ENCODE measurements at places on chromosomes 16 and 17.

GRCh38 chr17:42531455-42532354 is 4.3 kb upstream of the NAGLU start:
- DNase-seq = peak; percentile 75

DNA sequence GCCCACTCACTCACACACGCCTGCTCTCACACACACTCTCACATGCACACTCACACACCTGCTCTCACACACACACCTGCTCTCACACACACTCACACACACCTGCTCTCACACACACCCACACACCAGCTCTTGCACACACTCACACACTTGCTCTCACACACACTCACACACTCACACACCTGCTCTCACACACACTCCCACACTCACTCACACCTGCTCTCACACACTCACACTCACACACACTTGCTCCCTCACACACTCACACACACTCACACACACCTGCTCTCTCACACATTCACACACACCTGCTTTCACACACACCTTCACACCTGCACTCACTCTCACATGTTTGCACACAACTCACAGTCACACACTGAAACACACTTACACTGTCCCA is 4.0 kb downstream of the CD300H start:
- DNase-seq = no peak

DNA sequence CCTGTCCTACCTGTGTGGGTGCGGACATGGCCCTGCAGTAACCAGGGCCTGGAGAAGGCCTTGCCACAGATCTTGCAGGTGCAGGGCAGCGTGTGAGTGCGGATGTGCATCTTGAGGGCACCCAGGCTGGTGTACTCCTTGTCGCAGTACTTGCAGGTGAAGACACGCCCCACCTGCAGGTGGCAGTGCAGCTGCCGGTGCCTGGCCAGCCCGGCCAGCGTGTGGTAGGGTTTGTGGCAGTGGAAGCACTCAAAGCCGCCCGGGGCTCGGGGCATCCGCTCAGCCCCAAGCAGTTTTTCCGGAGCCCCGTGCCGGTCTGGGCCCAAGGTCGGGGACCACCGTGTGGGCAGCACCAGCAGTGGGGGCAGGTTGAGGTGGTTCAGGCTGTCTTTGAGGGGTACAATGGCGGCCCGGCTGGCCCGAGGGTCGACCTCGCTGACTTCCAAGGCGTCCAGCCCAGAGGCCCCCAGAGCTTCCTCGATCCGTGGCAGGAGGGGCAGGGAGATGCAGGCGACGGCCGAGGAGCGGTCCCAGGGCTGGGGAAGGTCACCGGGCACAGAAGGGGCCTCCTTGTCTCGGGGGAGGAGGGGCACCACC is 5.1 kb downstream of the SNAI3 start:
- peak; percentile 87 for DNase-seq

DNA sequence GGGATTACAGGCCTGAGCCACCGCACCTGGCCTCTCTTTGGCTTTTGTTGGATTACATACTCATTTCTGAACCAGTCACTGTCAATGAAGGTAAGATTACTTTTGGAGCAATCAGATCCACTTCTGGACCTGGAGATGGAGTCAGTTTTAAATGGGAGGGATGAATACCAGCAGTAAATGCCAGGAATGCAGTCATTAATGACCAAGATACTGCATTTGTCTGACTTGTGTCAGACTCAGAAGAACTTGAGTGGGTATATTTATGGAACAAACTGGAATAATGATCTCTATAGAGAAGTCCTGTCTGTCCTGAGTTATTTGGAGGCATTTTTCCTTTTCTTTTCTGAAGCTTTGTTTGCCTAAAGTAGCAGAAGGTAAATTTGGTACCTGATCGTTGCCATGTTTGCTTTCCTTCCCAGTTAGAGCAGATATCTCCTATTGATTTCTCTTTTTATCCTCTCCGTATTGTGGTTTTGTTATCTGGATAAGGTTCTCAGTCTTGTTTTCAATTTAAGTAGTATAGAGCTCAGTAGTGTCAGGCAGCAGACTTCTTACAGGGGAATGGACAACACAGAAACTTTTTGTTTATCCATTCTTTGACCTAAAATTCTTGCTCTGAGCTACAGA is 10.7 kb downstream of the NLK start:
- no peak for DNase-seq

- DNase-seq = no peak
Observed at GRCh38 chr16:73268366-73268993, 220.6 kb upstream of the ZFHX3 start.

All from Karpas-422 (cell line).